ENCODE measurements at places on chromosomes 2 and 18.

DNA sequence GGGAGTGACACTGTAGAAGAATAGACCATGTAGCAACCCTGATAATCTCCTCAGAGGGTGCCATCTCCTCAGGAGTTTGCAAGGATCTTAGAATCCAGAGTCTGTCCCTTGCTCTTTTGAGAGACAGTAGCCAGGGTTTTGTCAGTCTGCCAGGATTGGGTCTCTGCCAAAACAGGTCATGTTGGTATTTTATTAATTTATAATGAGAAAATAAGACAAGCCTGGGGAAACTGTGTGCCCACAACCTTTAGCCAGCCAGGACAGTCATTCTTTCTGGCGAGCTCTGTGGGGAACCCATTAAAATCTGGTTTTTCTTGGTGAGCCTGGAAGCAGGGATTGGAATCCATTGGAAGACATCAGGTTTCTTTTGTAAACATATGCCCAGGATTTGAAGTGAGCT is 78.6 kb downstream of the PTPRM start:
- no peaks in the 10 kb centered on the region for H3K27me3 ChIP-seq
- no peak overlapping the region for H3K27ac ChIP-seq
- no peak for DNase-seq
- H3K36me3 ChIP-seq, result no peaks in the 10 kb centered on the region
- H3K4me1 ChIP-seq, result peaks cover 14% of the 10 kb centered on the region

GRCh38 chr2:171154348-171154747 is 6.3 kb downstream of the TLK1 start:
- peaks cover 3% of the 10 kb centered on the region for H3K36me3 ChIP-seq
- H3K4me1 ChIP-seq, result peaks cover 32% of the 10 kb centered on the region
- no peak for DNase-seq
- H3K4me3 ChIP-seq, result no peak overlapping the region
- H3K27ac ChIP-seq, result peak overlapping the region; percentile 3
- H3K27me3 ChIP-seq, result no peaks in the 10 kb centered on the region

DNA sequence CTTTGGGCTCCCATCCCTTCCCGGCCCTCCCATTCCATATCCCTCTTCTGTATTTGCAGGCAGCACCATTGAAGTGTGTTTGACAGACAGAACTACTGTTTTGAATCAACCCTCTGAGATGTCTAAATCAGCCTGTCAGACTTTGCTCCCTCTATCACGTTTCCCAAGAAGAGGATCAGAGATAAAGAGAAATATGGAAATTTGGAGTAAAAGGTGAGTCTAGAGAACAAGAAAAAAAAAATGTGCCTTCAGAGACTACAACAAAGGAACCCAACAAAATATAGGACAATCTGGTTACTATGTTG is 133.4 kb upstream of the NCK2 start:
- H3K27ac ChIP-seq, result no peak overlapping the region
- no peaks in the 10 kb centered on the region for H3K36me3 ChIP-seq
- peaks cover 34% of the 10 kb centered on the region for H3K4me1 ChIP-seq
- no peaks in the 10 kb centered on the region for H3K27me3 ChIP-seq
- no peak for DNase-seq

GRCh38 chr2:208983486-208983885 is 440.4 kb upstream of the MAP2 start:
- no peaks in the 10 kb centered on the region for H3K27me3 ChIP-seq
- peak overlapping the region; percentile 72 for H3K27ac ChIP-seq
- H3K36me3 ChIP-seq, result no peaks in the 10 kb centered on the region
- H3K4me1 ChIP-seq, result peaks cover 4% of the 10 kb centered on the region

- H3K27ac ChIP-seq, result no peak overlapping the region
- no peaks in the 10 kb centered on the region for H3K27me3 ChIP-seq
- DNase-seq, result no peak
These were observed 53.3 kb upstream of the DCC start for GRCh38 chr18:52286675-52287074.
